Left ventricle myocardium inferior (tissue), 1 donor: ENCODE measurements at places on chromosomes 5 and 9.

GRCh38 chr5:170169996-170170395 is 62.8 kb upstream of the C5orf58 start:
- no peak for DNase-seq

GRCh38 chr5:179380211-179381035 is 35.2 kb upstream of the ADAMTS2 start:
- DNase-seq, result no peak

- no peak for DNase-seq
Observed at GRCh38 chr5:53454719-53455000, 25.8 kb upstream of the FST start.

DNA sequence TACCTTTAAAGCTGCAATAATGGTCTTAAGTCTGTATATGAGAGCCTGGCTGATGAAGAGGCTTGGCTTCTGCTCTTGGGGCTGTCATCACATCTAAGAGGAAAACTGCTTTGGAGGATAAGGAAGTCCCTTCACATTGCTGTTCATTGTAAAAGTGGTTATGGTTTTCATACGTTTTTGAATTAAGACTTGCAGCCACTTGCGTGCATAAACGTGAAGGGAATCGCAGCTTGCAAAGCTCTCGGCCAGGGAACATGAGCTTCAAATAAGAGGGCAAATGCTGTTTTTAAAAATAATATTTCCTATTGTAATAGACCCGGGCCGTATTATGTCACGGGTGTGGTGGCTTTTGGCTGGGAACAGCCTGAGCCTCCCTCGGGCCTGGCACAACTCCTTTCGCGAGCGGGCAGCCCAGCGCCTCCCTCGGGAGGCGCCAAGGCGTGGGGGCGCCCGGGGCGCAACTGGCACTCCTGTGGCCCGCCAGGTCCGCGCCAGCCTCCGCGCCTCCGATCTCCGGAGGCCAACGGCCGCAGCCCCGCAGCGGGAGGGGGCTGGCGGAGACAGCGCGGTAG is 538 bp upstream of the ARHGEF28 start:
- DNase-seq, result peak; percentile 18

- no peak for DNase-seq
Observed at GRCh38 chr5:123706531-123706930, 194.6 kb downstream of the CSNK1G3 start.

- DNase-seq, result no peak
Observed at GRCh38 chr9:7316166-7316795, 483.3 kb downstream of the DMAC1 start.

DNA sequence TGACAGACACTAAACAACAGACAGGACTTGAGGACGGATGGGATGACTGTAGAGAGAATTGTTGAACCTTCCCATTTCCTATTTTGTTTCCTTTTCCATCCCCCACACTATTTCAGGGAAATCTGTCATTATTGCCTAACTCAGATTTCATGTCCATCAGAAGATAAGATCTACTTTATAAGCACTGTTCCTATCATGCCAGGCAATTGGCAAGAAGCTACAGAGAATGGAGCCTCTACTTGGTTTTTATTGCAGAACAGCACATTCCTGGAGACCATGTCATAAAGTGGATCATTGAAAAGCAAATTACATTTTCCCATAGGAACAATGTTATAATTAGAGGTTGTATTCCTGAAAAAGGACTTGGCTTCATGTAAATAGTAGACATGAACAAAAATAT is 173.7 kb upstream of the KIF2A start:
- DNase-seq, result no peak

GRCh38 chr5:65246741-65247140 is 235.0 kb downstream of the ADAMTS6 start:
- no peak for DNase-seq

GRCh38 chr5:168792678-168793077 is 213.5 kb upstream of the PANK3 start:
- DNase-seq, result no peak

DNA sequence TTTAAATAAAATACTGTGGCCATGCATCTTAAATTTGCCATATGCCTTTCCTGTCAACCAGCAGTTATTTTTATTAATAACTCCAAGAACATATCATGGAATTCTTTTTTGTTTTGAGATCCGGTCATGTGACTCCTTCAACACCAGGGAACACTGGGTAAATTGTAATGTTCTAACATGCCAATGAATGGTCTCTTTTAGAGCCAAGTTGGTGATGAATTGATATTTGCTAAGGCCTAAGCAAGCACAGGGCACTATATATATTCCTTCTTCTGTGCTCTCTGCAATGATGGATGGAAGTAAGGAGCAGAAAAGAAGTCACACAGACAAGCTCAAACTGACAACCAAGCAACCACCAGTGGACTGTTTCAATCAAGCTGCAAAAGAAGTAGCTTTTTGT is 124.0 kb downstream of the EFNA5 start:
- no peak for DNase-seq

- DNase-seq, result no peak
Observed at GRCh38 chr5:65620021-65620420, 4.1 kb downstream of the TRIM23 start.

- DNase-seq, result no peak
Observed at GRCh38 chr5:83487155-83487554, 15.6 kb downstream of the VCAN start.

DNA sequence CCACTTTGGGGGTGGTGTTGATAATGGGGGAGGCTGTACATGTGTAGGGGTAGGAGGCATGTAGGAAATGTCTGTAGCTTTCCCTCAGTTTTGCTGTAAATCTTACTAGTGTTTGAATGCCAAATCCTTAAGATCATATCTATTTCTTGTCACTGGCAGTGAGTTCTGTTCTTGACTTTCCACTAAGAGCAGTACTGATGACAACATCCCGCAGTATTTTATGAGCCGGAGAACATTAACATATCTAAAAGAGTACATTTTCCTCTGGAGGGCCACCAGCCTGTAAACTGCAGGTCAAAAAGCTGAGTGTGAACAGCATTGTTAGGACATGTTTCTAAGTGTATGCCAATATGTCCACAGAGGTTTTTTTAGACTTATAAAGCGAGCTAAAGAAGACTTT is 2.5 kb upstream of the HSPB3 start:
- DNase-seq, result no peak

- DNase-seq, result no peak
Observed at GRCh38 chr5:75608870-75609269, 2.4 kb upstream of the ANKDD1B start.

DNA sequence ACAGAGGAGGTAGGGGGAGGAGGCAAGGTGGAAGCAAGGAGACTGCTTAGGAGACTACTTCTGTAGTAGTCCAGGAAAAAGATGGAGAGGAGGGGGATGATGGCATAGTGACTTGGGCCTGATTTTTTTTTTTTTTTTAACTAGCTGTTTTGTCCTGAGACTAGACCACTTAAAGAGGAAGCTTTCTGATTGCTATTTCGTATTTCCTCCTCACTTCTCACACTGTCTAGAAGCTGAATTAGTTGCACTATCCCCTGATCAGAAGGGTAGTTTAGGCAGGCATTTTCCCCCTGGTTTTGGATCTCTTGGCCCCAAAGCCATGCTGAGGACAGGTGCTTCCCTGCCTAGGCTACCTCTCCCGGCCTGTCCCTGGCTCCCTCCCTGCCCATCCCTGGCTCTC is 14.9 kb downstream of the LARP1 start:
- no peak for DNase-seq

DNA sequence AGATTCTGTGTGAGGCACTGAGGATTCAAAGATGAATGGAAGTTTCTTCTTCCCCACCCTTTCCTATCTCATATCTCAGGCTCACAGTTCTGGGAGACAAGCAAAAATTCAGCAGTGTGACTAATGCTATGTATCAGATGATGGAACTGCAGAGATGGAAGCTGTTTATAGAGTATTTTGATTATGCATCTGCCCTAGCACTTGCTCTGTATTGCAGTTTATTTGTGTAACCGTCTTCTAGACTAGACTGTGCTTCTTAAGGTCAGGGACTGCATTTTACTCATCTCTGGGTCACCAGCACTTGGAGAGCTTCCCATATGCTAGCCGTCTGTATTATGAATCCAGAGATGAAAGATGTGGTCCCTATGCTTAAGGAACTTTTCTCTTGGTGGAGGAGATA is 12.6 kb downstream of the CAVIN4 start:
- no peak for DNase-seq

GRCh38 chr5:107544967-107545366 is 125.8 kb downstream of the EFNA5 start:
- DNase-seq, result no peak

DNA sequence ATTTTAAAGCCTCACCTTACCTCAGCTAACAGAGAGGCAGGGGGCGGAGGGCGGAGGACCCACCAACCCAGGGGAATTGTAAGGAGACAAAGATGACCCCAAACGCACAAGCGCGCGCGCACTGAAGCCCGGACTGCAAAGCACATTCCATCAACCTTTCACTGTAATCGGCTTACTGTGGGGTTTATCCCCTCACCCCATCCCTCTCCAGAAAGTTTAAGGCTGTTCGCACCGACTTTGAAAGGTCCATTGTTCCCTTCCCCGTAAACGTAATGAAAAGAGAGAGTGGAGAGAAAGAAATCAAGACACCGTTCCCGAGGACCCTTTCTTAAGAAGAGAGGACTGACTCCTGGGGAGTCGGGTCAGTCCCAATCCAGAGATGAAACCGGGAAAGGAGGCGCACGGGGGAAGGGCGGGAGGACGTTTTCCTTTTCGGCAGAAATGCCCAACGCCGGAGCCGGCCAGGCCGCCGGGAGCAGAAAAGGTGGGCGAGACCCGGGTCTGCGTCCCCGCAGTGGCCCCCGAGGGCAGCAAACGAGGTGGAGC is 464 bp downstream of the CEMIP2 start:
- DNase-seq, result peak; percentile 20

DNA sequence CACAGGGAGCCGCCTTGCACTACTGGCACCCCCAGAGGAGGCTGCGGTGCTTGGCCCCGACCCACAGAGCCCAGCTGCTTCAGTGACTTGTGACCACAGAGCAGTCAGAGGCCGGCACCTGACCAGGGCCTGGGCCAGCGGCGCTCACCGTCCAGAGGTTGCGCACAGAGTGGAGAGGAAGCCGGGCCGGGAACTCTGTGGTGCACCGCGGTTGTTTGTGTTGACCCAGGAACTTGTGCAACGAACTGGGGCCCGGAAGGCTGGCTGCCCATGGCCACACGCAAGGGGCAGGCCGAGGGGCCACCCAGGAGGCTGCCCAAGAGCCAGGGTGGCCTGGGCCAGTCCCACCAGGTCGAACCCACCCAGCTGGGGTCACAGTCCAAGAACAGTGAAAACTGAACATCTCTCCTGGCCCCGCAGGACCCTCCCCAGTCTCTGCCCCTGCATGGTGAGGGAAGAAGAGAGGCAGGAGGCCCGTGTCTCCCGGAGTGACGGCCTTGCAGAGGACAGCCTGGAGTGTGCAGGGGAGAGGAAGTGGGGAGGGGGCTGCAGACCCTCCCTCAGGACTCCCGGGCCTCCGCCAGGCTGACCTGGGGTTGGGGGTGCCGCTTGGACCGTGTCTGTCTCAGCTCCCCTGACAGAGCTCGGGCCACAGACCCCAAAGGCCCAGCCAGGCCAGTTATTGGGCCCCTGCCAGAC is 42.8 kb upstream of the EGFL7 start:
- peak; percentile 67 for DNase-seq

GRCh38 chr5:132500931-132501628 is 10.5 kb upstream of the IRF1 start:
- peak; percentile 12 for DNase-seq
